ENCODE measurements at places on chromosomes 5 and 9.

DNA sequence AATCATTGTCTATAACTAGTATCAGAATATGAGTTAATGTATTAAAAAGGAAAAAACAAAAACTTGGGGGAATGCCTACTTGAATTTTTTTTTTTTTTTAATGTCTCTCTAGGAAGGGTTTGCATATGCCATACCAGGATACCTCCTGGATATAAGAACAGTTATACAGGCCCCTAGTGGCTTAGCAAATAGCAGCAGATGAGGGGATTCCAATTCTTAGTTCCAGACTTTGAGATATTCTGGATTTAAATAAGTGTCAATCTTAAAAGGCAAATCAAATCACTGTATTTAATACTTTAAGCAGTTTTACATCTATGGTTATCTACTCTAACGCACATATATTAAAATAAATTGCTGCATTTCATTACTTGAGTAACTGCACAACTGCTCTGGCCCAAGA lies 1055.5 kb upstream of the DMAC1 start:
- no peak for DNase-seq

- no peak for DNase-seq
Measured at GRCh38 chr9:83434254-83434653, 103.9 kb downstream of the FRMD3 start.

- no peak for DNase-seq
Measured at GRCh38 chr5:43268188-43268820, 44.9 kb downstream of the HMGCS1 start.

GRCh38 chr5:160188141-160189015 lies 40.9 kb upstream of the FABP6 start:
- peak; percentile 87 for DNase-seq

DNA sequence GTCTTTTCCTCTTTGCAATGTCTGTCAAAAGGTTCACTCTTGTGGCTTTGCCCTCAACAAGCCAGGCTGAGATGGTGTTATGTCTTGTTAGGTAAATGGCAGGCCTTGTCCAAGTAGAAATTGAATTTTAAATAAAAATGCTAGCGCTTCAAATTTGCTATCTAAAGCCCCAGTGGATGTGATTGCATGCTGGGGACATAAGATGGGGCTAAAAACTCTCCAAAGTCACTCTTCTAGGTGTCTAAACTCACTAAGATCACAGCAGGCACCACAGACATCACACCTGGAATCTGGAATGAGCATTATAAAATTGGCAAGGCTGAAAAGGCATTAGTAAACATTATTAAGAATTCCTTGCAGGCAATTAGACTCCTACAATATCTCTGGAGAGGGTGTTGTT lies 262.7 kb upstream of the CLINT1 start:
- no peak for DNase-seq

DNA sequence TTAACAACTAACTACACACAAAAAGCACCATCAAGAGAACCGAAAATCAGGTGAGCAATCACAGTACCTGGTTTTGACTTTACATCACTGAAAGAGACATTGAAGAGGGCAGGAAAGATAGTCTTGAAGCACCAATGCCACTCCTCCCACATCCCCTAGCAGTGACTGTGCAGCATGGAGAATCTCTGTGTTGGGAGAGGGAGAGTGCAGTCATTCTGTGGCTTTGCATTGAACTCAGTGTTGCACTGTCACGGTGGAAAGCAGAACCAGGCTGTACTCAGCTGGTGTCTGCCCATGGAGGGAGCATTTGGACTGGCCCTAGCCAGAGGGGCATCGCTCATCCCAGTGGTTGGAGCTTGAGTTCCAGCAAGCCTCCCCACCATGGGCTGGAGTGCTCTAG lies 40.4 kb downstream of the C5 start:
- no peak for DNase-seq

- DNase-seq, result no peak
Measured at GRCh38 chr9:25960178-25960577, 281.9 kb upstream of the TUSC1 start.

DNA sequence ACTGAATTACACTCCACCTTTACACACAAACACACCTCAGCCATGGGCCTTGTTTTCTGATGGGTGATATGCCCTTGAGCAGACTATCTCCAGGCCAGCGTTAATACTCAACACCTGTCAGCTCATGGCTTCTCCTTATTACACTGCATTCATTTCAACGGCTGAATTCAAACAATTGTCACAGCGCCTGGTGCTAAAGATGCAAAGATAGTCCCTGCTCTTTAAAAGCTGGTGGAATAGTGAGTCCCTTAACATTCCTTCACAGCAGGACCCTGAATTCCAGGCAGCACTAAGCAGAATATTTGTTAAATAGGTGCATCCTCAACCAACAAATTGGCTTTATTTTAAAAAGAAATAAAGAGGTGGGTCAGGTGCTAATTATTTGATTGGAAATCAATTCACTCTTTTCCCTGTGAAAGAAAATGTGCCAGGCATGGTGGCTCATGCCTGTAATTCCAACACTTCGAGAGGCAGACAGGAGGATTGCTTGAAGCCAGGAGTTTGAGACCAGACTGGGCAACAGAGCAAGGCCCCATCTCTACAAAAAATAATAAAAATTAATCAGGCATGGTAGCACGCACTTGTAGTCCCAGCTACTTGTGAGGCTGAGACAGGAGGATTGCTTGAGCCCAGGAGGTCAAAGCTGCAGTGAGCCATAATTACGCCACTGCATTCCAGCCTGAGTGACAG lies 155.7 kb upstream of the EFNA5 start:
- DNase-seq, result no peak

DNA sequence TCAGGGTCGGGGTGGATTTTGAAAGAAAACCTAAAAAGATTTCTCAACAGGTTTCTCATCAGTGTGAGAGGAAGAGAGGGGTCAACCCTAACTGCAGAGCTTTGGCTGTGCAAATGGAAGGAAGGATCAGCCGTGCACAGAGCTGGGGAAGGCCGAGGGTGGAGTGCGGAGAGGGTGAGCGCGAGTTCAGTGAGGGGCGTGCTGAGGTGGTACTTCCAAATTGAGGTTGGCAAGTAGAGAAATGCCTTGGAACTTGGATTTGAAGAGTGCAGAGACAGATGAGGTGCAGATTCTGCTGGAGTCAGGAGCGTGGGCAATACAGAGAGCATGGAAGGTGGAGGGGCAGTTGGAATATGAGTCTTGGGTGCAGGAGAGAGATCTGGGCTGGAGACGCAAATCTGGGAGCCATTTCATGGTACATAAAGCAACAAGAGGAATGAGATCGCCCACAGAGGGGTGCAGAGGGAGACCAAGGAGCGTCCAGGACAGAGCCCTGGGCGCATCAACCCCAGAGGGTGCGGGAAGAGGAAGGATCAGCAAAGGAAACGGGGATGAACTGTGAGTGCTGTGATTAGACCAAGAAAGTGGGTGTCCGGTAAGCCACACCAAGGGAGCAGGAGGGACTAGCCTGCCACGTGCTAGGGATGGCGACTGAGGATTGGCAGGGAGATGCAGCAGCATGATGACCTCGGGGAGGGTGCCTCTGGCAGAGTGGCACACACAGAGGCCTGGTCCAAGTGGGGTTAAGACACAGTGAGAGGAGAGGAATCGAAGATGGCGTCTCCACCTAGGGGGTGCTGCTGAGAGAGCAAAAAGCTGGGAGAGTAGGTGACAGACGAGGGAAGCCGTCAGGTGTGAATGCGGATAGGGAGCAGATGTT lies 105.8 kb downstream of the ADAMTS2 start:
- no peak for DNase-seq

DNA sequence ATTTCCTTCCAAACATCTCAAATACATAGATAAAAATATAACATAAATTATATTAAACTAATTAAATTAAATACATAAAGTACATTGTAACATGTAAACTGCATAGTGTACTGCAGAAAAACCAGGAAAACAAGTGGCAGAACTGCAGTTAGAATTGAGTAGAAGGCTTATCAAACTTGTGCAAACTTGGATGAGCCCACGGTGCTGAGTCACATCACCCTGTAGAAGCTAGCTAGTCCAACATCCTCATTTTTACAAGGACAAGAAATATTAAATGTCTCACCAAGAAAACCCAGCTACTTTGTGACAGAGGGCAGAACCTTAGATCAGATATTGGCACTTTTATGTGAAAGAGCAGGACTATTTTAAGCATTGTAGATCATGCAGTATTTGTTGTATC lies 807.9 kb upstream of the NUDT12 start:
- DNase-seq, result no peak

GRCh38 chr5:83777856-83778255 lies 57.2 kb upstream of the HAPLN1 start:
- DNase-seq, result no peak

DNA sequence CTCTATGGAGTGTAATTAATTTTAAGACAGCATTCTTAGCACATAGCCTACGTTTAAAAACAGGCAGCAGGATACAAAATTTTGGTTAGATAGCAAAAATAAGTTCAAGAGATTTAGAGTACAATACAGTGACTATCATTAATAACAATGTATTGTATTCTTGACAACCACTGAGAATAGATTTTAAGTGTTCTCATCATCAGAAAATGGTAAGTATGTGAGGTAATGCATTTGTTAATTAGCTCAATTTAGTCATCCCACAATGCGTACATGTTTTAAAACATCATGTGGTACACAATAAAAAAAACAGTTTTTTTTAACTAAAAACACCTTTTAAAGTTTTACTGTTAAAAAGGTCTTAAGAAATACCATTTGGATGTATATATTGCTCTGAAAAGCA lies 94.2 kb downstream of the MUSK start:
- DNase-seq, result no peak

DNA sequence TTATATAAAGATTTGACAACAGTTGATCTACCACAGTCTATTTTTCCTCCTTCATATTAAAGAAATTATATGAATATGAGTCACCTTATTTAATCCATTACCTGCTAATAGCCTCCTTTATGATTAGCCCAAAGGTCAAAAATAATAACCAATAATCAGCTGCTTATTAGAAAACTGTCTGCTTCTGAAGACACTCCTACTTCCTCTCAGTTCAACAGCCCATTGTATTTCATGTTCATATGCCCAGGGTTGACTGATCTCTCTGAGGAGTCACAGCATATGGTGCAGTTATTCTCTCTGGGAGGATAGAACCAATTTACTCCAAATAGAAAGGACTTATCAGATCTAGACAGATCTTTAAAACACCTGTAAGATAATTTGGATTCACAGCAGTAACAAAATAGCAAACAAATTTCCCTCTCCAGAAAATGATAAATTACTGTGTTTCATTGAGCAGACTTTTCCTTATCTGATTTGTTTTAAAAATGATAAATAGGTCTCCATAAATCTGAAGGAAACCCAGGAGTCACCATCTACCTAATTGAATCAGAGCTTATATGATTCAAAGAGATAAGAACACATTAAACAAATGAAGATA lies 180.4 kb upstream of the ITGA1 start:
- DNase-seq, result no peak

- no peak for DNase-seq
Measured at GRCh38 chr9:124248066-124248465, 9.7 kb upstream of the NEK6 start.

- DNase-seq, result peak; percentile 20
Measured at GRCh38 chr5:165209101-165209727, 1703.8 kb downstream of the MAT2B start.

DNA sequence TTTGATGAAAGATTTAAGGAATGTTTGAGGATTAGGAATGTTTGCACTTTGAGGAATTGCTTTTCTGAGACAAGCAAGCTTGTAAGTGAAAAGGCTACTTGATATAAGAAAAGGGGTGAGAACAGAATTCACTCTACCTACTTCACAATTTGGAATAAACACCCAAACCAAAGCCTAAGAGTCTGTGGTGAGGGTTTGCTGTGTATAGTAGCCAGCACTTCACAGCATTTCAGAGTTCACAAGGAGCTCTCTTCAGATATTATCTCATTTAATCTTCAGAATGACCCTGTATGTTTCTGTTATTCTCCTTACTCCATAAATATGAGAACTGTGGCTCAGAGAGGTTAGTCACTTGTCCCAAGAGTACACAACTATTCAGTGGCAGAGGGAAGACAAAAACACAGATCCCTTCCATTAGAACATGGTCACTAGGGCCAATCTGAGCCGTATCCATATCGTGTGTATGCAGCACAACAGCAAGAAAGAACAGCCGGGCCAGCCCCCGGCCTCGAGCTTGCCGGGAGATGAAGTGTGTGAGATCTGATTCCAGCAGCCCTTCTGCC lies 92.4 kb downstream of the FRMD3 start:
- DNase-seq, result no peak

- peak; percentile 40 for DNase-seq
Measured at GRCh38 chr5:138661291-138661960, 86.2 kb upstream of the HSPA9 start.

GRCh38 chr9:70101265-70101664 lies 57.6 kb downstream of the MAMDC2 start:
- DNase-seq, result no peak

GRCh38 chr9:96574455-96574854 lies 45.2 kb downstream of the CDC14B start:
- DNase-seq, result no peak
